ENCODE measurements at places on chromosomes 7 and 10. TPM values are rescaled to one million over a fixed set of nuclear protein-coding genes. Genes with fewer than 3 reads are reported as not detected.

CYCS gene
- polyA plus RNA-seq: 29.0 TPM

SLC12A9 gene
- polyA plus RNA-seq: 43.9 TPM

SH2D4B gene
- not detected for polyA plus RNA-seq

TSPAN33 gene
- 2.5 TPM for polyA plus RNA-seq

ABCB4 gene
- 0.63 TPM for polyA plus RNA-seq

DNAJB6 gene
- 126 TPM for polyA plus RNA-seq

SEMA3A gene
- not detected for polyA plus RNA-seq

SH2B2 gene
- 0.50 TPM for polyA plus RNA-seq

ZP3 gene
- 0.38 TPM for polyA plus RNA-seq

NOM1 gene
- polyA plus RNA-seq: 4.6 TPM

All from aorta (tissue), 5 donors.